ENCODE measurements at places on chromosomes 6 and 20.
A peak's percentile ranks its signal among the peaks of the same experiment; 100 is the strongest.

DNA sequence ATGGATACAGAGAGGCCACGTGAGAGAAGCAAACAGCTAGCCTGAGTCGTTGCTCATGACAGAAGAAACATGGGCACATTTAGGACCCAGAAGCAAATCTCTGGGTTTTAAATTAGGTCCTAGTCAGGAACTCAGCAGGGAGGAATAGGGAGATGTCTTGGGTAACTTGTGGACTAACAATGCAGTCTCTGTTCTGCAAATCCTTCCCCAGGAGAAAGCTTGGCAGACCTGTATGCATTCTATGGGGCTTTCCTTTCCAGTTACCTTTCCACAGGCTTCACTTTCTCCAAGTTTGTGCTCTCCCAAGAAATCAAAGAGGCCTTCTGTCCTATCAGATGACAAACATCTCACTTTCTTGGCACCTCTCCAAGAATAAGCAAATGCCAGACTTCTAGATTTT lies 47.2 kb upstream of the PLCB4 start:
- peak; percentile 34 for DNase-seq

DNA sequence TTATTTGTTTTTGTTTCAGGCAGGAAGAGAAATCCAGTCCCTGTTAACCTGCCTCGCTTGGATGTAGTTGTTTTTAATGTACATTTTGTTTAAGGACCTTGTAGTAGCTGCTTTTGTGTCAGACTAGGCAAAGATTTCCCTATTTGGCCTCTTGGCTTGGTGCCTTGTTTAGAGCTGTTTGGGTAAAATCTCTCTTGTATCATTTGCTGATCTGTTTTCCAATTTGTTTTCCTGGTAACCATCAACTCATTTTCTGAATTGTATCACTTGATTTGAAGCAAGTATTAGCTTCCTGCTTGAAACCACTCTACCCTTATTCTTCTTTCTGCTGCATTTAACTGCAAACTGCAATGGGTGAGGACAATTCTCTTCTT lies 160.7 kb downstream of the ZFAND3 start:
- peak; percentile 30 for DNase-seq

GRCh38 chr20:62736407-62737071 lies 27.9 kb downstream of the NTSR1 start:
- no peak for DNase-seq

DNA sequence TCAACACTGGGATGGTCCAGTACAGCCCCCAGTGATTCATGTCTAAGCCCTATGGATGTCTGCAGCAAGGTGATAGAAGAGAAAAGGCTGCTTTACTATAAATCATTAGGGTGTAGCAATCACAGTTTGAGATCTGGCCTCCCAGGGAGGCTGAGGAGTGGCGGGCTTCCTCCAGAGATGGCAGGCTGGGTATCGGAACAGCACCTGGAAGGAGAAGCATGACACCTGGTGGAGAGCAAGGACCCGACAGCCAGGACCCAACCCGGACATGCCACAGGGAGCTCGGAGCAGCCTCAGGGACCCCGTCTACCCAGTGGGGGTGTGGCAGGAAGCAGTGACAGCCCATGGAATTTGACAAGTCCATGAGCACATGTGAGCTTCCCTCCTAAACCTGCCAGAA lies 114.8 kb upstream of the CD93 start:
- no peak for DNase-seq

GRCh38 chr6:163738304-163738703 lies 323.8 kb downstream of the QKI start:
- no peak for DNase-seq

GRCh38 chr6:160112628-160113299 lies 8.9 kb upstream of the SLC22A1 start:
- no peak for DNase-seq

- DNase-seq, result no peak
Measured at GRCh38 chr20:36314734-36315544, 8.8 kb downstream of the DLGAP4 start.

- no peak for DNase-seq
Measured at GRCh38 chr20:62244644-62245108, 6.4 kb downstream of the OSBPL2 start.

DNA sequence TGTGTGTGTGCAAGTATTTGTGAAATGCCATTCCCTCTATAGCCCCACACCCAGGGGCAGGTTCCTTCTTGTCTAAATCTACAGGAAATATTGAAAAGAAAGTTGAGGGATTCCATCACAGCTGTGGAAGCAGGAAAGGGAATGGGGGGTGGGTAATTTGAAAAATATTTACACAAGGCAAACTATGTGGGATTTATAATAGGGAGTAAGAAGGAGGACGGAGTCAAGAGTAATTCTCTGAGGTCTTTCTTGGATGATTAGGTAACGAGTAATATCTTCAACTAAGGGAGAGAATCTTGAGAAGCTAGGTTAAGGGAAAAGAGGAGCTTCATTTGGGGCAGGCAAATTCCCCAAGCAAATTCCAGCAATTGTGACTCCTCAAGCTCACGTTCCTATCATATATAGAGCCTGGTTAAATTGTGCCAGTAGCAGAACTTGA lies 113.5 kb upstream of the SGK1 start:
- DNase-seq, result no peak

DNA sequence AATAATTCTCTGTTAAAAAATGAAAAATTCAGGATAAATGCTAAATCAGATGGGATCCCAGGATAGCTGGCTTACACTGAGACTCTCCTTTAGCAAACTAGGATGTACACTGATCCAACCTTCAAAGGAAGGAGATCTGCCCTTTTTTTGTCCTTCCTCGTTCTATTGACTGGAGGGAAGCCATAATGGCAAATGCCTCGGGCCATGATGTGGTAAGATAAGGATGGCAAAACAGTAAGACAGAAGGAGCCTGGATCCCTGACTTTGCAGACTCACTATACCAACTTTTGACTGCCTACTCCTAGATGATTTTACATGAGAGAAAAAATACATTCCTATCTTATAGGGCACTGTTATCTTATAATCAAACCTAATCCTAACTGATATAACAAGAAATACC lies 156.9 kb upstream of the BEND3 start:
- no peak for DNase-seq

DNA sequence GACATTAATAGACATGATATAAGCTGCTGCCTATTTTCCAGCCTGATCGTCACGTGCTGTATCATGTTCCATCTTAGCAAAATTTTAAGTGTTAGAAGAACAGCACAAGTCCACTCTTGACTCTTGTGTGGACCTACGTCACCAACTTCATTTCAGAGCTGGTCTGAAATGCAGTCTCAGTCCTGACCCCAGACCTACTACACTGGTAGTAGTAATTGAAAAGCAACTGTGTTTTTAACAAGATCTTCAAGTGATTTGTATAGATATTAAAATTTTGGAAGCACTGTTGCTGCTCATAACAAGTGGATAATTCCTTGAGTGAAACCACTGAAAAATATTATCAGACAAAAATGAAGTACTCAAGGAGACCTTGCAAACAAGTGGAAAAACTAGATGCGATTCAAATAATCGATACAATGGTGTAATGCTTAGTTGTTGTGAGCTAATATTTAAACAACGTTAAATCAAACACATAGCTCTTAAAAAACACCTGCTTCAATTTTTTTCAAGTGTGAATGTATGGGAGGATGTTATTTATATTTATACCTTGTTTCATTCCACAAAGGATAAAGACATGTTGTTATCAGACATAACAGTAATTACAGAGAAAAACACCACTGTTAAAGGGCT lies 110.9 kb upstream of the JAG1 start:
- no peak for DNase-seq

DNA sequence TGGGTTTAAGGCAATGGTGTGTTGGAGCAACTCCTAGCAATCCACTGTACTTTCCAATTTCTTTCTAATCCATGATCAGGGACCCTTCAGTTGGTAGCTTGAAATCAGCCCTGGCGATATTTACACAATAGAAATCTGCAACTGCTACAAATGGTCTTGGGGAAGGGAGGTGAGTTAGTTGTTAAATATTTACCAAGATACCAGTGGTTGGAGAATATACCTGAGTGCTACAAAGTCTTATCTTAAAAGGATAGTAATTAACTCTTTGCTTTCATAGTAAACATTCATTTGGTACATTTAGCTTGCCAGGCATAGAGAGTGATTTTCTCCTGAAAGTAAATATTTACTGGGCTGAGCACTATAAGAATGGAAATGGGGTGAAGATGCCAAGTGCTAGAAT lies 568.2 kb downstream of the BCKDHB start:
- no peak for DNase-seq

- peak; percentile 27 for DNase-seq
Measured at GRCh38 chr6:122726649-122727048, 52.9 kb upstream of the FABP7 start.

- DNase-seq, result no peak
Measured at GRCh38 chr6:169109411-169110220, 144.0 kb downstream of the THBS2 start.

DNA sequence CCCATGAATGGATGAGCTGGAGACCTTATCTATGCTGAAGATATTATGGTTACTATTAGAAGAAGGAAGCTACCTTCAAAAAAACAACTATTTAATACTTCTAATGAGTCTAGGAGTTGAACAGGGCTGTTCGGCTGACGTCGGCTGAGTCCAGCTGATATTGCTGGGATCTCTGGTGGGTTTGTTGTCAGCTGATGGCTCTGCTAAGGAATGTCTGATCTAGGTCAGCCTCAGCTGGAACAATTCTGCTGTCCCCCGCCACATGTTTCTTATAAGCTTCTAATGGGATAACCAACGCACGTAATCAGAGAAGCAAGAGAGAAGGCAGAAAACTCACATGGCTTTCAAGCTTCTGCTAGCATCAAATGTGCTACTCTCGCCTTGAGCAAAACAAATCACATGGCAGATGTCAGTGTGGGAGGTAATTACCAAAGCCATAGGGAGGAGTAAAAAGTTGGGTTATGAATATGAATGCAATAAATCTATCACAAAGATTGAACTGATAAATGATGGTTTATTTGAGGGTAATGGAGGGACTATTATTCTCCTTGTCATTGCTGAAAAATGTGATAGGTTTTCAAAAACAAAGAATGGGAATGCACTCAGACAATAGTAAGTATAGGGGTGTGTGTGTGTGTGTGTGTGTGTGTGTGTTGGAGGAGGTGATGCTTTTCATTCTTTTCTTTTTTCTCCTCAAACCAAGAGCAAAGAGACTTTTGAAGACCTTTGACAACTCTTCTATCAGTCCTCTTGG lies 71.5 kb downstream of the BTBD3 start:
- DNase-seq, result no peak

DNA sequence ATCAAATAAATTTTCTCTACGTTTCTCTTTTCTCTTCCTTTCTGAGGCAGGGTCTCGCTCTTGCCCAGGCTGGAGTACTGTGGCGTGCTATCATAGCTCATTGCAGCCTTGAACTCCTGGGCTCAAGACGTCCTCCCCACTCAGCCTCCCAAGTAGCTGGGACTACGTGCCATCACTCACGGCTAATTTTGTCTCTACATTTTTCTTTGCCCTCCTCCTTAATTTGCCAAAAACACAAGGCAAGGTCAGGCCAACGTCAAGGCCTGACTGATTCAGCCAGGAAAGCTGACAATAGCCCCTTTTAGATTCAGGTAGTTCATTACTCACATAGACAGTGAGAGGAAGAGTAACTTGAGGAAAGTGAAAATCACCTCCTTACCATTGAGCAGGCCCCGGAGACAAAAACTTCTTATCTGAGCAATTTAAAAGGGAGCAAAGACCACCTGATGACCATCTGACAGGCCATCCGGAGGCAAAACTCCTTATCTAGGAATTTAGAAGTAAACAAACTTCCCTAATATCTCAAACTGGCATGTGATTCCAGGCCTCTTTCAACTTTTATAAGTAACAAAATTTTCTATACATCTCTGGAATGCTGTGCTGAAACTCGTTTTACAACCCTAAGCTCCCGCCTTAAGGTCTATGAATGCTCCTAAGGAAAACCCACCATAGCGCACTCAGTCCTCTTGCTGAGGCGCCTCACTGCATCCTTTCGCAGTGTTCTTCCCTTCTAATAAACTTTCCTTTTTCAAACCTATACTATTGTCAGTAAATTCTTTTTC lies 42.1 kb upstream of the SRPK1 start:
- no peak for DNase-seq

DNA sequence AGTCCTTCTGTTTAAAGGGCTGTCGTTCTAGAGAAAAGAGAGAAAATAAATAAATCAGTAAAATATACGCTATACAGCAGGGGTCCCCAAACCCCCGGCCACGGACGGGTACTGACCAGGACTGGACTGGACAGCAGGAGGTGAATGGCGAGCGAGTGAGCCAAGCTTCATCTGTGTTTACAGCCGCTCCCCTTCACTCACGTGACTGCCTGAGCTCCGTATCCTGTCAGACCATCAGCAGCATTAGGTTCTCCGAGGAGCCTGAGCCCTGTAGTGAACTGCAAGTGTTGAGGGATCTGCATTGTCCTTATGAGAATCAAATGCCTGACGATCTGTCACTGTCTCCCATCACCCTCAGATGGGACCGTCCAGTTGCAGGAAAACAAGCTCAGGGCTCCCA lies 76.5 kb downstream of the ZNF217 start:
- no peak for DNase-seq

- DNase-seq, result no peak
Measured at GRCh38 chr6:148455674-148456558, 113.3 kb downstream of the SASH1 start.

GRCh38 chr6:95142101-95142500 lies 435.2 kb upstream of the MANEA start:
- no peak for DNase-seq

- no peak for DNase-seq
Measured at GRCh38 chr20:19701429-19701828, 56.6 kb upstream of the RIN2 start.

- DNase-seq, result no peak
Measured at GRCh38 chr20:49769048-49769581, 43.5 kb upstream of the SLC9A8 start.
